ENCODE measurements at places on chromosomes 13 and 19. TPM values are rescaled to one million over a fixed set of nuclear protein-coding genes. Genes with fewer than 3 reads are reported as not detected.

Gene DBP
- 26.7 TPM for total RNA-seq

Gene ZNF229
- 17.2 TPM for total RNA-seq

Gene NAT14
- 13.0 TPM for total RNA-seq

Gene S1PR2
- total RNA-seq = 8.9 TPM

Gene ZNF850
- 13.0 TPM for total RNA-seq

Gene SLITRK5
- 12.2 TPM for total RNA-seq

Gene SUGP1
- 36.1 TPM for total RNA-seq

Gene CLEC17A
- not detected for total RNA-seq

Gene NCR1
- total RNA-seq = not detected

Gene SHANK1
- 12.0 TPM for total RNA-seq

Gene ZSWIM9
- 6.2 TPM for total RNA-seq

Gene MBD3L4
- not detected for total RNA-seq

Gene PEG3
- 79.8 TPM for total RNA-seq

Gene SIGLEC10
- 0.77 TPM for total RNA-seq

Gene S1PR4
- total RNA-seq = 0.38 TPM

Gene MISP
- 1.4 TPM for total RNA-seq
